Stimulated activated CD4-positive, alpha-beta T cell treated with anti-CD3 and anti-CD28 coated beads, Interleukin-4, amount 100 ng/mL, for 4 hours (primary cell): ENCODE measurements at places on chromosomes 7 and 10.

GRCh38 chr10:46096446-46096845 is 50.4 kb upstream of the MSMB start:
- no peak for DNase-seq

DNA sequence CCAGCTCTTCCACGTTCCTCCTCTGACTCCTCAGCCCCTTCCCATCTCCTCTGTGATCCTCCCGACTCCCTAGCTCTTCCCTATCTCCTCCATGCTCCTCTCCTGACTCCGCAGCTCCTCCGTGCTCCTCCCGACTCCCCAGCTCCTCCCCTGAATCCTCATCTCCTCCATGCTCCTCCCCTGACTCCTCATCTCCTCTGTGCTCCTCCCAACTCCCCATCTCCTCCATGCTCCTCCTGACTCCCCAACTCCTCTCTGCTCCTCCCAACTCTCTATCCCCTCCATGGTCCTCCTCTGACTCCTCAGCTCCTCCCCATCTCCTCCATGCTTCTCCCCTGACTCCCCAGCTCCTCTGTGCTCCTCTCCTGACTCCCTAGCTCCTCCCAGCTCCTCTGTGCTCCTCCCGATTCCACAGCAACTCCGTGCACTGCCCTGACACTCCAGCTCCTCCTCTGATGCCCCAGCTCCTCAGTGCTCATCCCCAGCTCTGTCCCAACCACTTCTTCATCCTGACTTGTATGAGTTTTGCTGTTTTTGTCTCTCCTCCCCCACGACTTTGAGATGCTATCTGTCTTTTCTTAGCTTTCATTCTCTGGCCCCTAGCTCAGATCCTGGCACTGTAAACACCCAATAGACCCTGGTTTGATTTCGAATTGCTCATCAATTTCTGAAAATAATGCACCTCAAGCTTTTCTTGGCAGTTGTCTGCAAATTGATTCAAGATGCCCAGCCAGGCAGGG is 38.3 kb downstream of the OAT start:
- no peak for DNase-seq

DNA sequence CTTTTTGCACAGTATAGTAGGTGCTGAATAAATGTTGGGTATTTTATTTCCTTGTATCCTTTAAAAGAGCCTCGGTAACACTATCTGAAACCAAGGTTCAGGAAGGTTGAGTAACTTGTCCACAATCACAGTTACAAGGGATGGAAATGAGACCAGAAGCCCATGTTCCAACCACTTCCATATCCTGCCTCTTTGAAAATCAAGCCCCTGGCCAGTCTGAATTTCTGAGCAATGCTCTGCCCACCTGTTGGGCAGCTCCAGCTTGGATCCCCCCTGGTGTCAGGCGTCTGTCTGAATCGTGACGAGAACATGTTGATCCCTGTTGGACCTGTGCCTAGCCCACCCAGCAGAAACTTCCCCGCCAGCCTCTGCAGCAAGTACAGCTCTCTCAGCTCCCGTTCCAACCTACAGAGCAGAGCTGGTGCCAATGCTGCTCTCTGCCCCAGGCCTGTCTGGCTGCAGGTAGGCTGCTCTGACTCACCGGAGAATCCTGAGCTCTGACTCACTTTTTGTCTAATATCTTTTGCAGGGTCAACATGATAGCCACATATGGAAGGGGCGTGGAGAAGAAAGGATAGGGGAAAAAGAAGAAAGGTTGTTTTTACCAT is 595.5 kb downstream of the INHBA start:
- no peak for DNase-seq

DNA sequence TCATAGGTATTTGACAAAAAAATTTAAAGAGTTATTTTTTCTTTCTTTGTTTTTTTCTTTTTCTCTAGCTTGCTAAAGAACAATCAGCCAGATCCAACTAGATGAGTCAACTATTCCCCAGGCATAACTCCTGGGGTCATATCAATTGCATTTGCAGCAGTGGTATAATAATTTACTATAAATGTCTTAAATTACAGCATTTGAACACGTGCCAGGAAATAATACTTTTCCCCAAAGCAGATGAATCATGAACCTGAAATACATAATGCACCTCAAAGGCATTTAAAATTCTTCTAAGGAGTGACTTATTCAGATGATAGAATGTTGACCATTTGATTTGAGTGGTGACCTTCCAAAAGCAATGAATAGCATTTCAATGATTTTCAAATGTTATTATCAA is 190.1 kb downstream of the LRRTM3 start:
- no peak for DNase-seq

DNA sequence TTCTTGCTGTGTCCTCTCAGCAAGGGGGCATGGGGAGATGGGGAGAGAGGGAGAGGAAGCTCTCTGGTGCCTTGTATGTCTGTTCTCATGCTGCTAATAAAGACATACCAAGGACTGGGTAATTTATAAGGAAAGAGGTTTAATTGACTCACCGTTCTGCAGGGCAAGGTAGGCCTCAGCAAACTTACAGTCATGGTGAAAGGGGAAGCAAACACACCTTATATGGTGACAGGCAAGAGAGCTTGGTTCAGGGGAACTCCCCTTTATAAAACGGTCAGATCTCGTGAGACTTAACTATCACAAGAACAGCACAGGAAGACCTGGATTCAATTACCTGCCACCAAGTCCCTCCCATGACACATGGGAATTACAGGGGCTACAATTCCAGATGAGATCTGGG is 464.7 kb upstream of the CELF2 start:
- DNase-seq = no peak

DNA sequence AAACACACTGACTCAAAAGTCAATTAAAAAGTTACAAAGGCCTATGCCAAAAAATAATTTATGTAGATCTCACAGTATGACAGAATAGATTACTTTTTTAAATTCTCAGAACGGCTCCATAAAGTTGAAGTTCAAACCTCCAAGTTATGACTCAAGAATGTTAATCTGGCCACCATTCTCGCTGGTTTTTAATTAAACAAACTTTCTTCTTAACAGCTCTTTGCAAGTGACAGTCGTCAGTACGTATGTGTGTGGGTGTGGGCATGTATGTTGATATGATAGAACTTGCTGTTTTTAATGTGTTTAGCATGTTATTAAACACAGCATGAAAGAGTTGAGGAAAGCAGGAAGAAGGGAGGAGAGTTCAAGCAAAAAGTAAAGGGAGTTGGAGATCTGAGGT is 18.5 kb downstream of the PRKCQ start:
- DNase-seq = no peak

- no peak for DNase-seq
Observed at GRCh38 chr7:142338633-142339501, 81.0 kb upstream of the PRSS58 start.

GRCh38 chr7:112400141-112400540 is 50.1 kb upstream of the IFRD1 start:
- no peak for DNase-seq

GRCh38 chr7:91645542-91645941 is 235.0 kb downstream of the MTERF1 start:
- DNase-seq = no peak

DNA sequence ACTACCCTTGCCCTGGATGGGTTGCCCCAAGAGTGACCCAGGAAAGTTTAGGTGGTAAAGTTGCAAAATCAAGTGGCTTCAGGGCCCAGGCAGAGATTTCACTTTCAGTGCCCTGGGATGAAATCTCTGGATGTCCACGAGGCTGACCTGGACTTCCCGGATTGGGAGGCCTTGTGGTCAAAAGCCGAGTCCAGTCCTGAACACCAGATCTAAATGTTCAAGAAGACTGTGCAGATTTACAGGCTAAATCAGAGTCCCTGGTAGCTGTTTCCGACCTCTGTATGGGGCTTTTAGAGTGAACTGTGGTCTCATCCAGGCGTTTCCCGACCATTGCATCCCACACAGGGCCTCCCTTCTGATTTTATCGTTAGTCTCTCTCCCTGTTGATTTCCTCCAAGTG is 95.3 kb downstream of the WDR11 start:
- DNase-seq = no peak

DNA sequence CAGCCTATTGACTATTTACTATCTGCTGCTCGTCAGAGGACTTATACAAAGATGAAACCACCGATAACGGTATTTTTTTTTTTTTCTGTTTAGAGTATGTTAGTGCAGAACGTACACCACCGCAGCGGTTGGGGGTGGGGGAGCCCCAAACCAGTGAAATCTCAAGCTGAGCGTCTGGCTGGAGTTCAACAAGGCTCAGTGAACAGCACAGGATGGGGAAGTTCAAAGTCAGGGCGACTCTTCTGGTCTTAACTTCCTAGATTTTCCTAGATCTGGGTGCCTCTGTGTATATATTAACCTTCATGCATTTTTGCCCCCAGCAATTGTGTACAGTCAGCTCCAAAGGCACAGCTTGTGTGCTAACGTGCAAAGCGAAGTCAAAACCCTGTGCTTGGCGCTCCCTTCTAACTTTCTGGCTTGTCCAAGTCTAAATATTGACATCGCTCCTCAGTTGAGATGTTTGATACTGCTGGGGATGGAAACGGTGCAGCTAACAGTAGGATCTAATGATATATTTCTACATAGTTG is 1.1 kb downstream of the RHOBTB1 start:
- no peak for DNase-seq

DNA sequence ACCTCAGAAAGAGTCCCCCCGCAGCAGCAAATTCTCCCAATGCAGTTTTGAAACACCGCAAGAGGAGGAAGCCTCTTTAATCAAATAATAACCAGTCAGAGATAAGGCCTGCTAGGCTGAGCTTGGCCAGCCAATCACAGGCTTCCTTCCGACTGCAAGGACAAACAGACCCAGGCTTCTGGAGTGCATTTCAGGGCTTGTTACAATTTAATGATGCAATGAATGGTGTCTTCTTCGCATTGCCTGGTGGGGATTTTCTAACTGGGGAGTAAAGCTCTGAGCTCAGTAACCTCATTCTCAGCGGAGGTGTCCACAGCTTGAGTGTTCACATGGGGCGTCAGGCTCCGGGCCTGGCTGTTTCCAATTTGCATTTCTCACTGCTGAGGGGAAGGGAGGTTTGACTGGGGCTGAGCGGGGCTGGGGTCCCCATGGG is 31.8 kb upstream of the GPAM start:
- no peak for DNase-seq

DNA sequence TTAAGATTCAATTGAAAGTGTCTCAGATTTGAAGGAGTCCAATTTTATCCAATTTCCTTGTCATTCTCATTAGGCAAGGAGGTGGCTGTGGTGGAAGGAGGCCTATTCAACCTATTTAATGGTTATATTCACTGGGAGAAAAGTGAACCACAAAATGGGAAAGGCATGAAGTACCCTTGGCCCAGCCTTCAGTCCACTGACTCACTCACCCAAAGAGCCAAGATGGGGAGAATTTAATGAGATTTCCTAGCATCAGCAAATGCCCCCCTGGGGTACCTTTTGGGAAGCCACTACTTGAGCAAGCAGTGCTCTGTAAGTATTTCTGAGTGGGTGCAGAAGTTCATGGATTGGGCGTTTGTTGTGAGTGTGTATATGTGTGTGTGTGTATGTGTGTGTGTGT is 144.1 kb downstream of the NRP1 start:
- no peak for DNase-seq

DNA sequence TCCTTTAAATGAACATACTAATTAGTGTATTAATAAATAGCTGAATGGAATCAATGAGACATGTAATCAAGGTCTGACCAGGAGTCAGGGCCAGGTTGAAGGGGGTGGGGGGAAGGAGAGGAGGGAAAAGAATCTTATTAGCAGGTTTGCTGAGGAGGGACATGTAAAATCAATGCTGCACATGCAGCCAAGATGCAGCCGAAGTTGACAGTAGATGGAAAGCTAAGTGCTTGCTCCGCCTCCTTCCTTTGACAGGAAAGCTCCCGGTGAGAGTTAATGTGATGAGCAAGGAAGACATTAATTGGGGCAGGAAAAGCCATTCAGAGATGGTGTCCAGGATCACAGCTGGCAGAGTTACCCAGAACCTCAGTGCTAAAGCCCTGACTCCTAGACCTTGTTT is 24.4 kb downstream of the PLXNA4 start:
- no peak for DNase-seq

DNA sequence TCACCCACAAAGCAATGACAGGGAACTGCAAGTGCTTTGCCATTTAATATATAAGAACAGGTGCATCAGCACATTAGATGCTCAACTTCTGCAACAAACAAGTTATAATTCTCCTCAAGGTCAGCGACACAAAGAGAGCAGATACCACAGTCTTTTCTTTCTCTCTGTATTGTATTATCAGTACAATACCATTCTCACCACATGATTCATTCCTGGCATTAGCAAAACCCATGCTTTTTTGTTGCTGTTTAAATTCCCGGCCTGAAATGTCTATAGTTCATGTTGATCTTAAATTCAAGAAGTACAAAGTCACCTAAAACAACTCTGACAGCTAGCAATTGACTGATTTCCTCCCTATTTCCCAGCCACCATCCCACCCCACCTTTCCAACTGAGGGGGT is 111.8 kb upstream of the FEZF1 start:
- DNase-seq = no peak

DNA sequence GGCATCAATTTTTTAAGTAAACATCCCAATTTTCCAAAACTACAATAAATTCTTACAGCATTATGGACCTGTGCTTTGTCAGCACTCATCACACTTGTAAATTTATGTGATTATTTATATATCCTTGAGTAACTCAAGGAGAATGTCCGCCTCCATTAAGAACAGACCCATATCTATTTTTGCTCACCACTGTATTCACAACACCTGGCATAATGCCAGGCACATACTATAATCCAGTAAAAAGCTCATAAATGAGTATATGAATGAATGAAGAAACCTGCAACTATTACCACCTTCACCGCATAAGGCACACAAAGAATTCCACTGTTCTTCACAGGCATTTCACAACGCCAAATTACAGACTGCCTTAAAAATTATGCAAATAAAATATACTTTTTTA is 46.9 kb downstream of the MINDY3 start:
- no peak for DNase-seq

GRCh38 chr10:124117511-124117785 is 24.1 kb upstream of the CHST15 start:
- DNase-seq = no peak

- no peak for DNase-seq
Observed at GRCh38 chr10:8044908-8045725, 9.4 kb upstream of the GATA3 start.
